ENCODE measurements at places on chromosomes 6 and 20.
A peak's percentile ranks its signal among the peaks of the same experiment; 100 is the strongest.

GRCh38 chr6:106273087-106273486 is 52.5 kb downstream of the ATG5 start:
- no peak for DNase-seq

GRCh38 chr20:40668449-40669228 is 20.4 kb downstream of the MAFB start:
- DNase-seq: no peak

- DNase-seq: no peak
Observed at GRCh38 chr6:119791736-119792135, 442.2 kb upstream of the MAN1A1 start.

DNA sequence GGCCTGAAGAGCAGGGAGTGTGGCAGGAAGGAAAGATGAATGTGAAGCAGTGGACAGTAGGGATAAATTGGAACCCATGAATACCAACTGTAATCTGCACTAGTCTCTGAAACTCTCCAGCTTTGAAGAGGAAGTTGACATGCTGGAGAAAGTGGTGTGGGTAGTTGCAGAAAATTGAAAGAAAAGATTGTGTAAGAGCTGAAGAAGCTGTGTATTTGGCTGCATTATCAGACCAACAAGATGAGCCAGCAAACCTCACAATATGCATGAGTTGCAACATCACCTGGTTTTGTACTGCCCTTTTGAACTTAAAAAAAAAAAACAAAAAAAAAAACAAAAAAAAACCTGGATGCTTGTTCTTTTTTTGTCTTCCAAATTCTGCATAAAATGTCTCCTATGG is 921.9 kb upstream of the EYS start:
- no peak for DNase-seq

GRCh38 chr20:35991142-35991771 is 22.9 kb downstream of the CNBD2 start:
- peak; percentile 35 for DNase-seq

DNA sequence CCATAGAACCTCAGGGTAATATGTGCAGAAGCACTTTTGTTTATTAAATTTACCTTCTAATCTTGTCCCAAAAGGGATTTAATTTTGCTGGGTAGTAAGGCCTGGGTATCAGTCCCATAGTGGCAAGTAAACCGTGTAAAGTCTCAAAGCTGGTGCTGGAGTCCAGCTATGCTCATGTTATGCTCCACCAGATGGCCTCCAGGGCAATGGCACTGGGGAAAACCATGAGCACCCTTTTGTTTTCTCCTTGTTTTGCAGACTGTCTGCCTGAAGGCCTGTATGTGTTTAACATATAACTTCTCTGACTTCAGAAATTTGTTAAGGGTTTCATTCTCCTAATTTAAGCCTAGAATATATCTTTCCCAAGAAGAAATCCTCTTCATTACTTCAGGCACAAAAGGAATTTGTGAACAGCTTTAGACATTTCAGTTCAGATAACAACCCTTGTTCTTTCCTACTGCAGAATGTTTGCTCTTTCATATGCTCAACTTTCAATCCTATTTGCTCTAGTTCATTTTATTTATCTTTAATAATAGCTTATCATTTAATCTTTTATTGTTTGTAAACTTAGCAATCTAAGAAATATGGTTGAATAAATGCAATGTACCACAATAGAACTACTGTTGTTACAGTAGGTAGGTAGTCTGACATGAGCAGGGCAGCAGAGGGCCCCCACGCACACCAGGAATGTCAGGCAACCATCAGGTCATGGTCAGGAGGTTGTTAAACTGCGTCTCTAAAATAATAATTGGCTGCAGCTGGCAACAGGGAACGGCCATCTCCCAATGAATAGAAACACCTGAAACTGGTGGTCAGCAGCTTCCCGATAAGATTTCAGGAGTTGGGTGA is 162.8 kb downstream of the TENT5A start:
- DNase-seq: no peak

DNA sequence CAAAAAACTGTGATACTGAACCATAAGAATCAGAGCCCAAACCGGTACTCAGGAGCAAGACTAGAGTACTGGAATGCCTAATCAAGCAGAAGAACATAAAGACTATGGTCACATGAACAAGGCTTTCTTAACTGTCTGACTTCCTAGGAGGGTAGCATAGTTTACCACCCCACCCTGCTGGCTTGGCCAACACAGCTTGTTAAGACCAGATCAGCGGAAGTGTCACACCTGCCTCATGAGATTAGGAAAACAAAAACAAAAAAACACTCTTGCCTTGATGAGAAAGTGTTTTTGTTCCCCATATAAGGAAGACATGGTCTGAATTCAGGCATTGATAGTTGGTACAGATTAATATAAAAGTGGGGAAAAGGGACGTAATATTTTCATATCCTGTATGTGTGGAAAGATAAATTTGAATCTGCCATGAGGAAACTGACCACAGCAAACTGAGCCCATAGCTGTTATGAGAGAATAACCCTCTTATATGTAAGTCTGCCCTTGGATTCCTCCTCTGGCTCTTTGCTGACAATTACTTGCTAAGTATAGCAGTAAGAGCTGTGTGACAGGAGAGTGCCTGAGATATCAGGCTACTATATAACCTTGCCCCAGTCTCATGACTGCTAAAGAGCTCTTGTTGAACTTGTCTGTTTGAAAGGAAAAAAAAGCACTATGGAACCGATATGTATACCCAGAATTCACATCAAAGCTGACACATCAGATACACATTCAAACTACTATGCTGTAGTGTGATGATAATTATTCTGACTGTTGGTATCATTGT is 197.1 kb downstream of the EPHA7 start:
- DNase-seq: no peak

DNA sequence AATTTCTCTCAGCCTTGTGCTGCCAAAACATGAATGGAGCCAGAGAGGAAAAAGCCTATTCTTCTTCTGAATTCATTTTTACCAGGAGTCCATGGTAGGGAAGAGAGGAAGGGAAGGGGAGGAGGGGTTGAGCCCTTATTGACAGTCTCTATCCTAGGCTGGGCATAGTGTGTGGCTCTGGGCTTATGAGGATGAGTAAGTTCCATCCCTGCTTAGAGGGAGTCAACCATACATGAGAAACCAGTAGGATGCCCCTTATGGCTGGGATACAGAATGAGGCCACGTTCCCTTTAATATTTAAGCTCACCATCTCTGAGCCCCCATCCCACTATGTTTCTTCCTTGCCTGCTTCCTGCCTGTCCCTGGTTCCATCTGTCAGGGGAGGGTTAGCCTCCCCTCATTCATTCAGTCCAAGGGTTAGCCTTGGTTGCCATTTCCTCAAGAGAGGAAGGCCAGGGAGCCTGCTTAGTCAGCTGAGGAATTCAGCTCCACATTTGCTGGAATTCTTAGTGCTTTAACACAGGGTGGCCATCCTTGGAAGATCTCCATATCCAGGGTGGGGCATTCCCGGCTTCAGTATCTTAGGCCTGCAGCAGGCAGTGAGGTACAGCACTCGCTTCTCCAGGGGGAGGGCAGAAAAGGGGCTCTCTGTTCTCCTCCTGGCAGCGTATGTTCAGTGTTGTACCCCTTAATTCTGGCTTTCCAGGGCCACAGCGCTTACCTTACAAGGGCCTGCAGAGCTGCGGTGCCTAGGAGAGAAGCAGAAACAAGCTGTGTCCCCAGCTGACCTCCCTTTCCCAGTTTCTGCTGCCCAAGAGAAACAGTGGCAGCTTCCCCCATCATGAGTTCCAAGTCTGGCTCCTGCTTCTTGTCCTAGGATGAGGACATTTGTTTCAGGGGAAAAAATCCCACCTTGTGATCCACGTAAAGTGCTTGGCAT is 12.5 kb downstream of the SIRT5 start:
- no peak for DNase-seq

DNA sequence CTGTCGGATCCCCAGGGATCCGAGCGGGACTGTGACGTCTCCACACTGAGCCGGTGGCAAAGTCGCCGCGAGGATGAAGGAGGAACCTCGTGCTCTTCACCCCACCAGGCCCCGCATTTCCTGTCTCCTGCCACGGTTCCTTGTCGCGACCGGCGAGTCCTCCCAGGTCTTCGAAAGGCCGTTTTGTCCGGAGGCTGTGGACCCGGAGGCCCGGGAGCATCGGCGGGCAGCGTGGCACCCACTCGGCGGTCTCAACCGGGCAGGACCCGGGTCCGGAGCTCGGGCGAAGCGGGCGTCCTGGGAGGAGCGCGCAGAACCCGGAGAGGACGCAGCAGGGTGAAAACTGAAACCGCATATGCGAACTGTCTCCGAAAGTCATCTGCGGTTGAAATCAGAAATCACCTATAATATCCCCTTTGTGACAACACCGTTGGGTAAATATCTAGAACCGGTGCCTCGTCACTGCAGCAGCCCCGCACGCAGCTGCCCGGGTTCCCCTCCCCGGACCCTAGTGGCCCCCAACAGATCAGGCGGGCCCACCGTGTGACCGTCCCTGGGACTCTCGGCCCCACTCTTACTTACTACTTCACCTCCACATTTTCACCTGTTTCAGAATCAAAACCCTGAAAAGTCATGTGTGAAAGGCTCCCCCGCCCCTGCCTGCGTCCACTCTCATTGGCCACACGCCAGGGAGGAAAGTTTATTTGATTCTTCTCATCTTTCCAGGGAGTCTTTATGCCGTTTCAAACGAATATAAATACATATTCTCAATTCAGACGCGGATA is 3.1 kb upstream of the ULBP2 start:
- DNase-seq: peak; percentile 20

DNA sequence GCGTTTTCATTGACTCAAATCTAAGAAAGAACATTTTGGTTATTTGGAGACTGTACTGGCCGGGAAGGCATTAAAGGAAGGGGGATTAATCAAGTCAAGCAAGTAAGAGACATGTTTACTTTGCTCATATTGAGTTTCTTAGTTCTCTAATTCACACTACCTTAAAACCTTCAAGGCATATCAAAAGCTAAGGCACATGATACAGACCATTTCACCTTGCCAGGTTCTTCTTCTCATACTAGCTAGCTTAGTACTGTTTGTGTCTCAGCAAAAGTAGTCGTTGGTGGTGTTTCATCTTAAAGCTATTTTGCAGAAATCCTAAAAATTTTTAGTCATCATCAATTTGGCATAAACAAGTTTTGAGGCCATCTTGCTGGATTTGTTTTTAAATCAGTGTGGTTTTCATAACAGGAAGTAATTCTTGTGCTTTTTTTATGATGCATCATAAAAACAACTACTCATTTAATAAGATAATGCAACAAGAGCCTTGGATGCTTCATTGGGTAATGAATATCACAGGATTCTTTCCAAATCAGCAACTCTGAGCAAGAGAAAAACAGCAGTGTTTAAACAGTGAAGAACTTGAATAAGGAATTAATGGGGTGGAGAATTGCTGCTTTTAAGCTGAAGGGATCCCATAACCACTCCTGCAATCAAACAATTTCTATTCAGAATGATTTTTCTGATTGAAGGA is 425.3 kb downstream of the EPM2A start:
- no peak for DNase-seq

DNA sequence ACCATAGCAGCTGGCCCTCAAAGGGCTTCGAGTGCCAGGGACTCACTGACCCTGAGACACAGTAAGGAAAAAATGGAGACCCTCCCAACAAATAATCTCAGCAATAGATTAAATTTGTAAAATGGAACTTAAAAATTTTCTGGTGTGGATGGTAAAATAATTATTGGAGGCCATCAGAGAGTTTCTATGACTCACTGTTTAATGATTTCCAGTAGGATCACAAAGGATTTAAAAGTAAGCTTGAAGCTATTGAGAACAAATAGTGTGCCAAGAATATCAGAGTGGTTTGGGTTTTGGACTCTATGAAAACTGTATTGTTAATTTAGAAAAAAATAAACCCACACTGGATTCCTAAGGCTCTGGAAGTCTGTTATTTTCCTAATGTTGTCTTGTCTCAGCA is 115.2 kb upstream of the AKIRIN2 start:
- DNase-seq: no peak

DNA sequence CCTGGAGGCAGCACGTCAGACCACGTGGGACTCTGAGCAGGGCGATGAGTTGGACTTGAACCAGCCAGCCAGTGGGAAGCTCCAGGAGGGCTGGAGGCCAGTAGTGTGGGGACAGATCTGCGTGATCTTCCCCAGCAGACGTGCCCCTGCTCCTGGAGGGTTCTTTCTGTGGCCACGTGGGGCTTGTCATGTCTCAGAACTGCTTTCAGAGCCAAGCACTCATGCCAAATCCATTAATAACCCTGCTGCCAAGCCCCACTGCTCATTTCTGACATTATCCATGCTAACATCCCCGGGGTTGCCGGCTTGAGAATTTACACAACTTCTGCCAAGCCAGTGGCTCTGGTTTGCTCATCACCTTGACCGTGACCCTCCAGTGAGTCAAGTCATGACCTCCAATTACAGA is 38.3 kb downstream of the SIRPA start:
- peak; percentile 71 for DNase-seq

GRCh38 chr6:135546680-135547418 is 49.3 kb upstream of the AHI1 start:
- DNase-seq: no peak
